Lung microvascular endothelial cell (primary cell): ENCODE measurements at places on chromosomes 2 and 18.

GRCh38 chr18:75959150-75959549 lies 531.6 kb upstream of the SMIM21 start:
- DNase-seq = no peak

DNA sequence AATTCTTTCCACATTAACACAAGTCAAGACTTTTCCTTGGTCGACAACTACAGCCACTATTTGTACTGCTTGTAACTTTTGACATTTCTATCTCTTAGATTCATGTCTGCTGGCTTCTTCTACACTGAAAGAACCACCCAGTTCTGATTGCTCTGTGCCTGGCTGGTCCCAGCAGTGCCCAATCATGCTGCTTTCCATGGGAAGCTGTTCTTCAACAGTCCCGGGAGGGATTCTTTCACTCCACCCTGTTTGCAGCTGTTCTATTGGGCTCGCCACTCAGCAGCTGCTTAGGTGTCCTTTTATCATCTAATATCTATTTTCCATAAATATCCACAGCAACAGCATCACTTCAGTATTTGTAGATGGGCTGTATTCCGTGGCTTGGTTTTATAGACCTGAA lies 471.1 kb upstream of the SMIM21 start:
- no peak for DNase-seq

DNA sequence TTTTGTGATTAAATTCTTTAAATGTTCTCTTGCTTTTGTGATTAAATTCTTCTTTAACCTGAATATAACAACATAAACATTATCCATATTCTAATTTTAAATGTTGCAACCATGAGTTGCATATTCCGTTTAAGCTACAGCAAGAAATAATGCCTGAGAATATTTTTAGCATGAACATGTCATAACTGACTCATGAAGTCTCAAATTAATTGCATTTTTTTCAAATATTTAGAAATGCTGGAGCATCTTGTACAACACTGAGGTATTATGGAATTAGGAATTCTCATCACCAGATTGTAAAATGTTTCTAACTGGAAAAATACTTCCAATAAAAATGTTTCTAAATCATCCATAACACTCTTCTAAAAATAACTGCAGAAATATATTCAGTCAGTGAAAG lies 14.7 kb downstream of the ROCK2 start:
- DNase-seq = no peak

GRCh38 chr18:54946149-54946581 lies 13.1 kb downstream of the CCDC68 start:
- DNase-seq = peak; percentile 53

DNA sequence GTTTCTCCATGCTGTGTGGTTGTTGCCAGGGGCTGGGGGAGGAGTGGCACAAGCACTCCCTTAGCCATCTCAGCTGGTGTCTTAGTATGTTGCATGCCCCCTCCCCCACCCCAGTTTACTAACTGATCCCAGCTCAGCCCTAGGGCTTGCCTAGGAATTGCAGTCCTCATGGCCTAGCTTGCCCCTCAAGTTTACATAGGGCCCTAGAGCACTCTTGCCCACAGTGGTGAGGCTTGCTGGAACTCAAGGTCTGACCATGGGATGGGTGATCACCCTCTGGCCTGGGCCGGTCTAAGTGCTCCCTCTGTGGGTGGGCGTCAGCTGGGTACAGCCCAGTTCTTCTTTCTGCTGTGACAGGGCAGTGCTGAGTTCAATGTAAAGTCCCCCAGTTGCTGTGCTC lies 156.1 kb upstream of the PIEZO2 start:
- DNase-seq = no peak

- no peak for DNase-seq
These were observed 115.5 kb upstream of the ATP8B1 start for GRCh38 chr18:57918601-57919000.

GRCh38 chr2:33069894-33070651 lies 123.3 kb downstream of the LTBP1 start:
- peak; percentile 99 for DNase-seq

DNA sequence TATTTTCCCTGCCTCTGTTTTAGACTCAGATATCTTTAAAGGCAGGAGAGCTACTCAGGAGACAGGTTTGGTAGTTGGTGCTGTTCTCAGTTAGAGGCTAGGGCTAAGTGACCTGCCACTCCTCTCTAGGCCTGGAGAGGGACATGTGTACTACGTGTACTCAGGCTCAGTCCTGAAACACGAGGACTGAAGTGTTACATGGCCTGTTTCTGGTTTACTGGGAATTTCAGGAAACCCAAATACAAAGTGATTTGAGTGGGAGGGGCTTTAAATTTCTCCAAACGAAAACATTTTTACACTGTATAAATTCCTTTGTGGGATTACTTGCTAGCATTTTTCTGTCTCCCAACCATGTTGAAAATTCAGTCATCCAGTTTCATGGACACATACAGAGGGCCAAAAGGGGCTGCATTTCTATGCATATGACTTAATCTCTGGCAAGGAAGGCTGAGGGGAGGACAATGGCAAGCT lies 343.3 kb downstream of the CYP26B1 start:
- DNase-seq = no peak

GRCh38 chr2:8441986-8442385 lies 239.9 kb upstream of the ID2 start:
- no peak for DNase-seq

GRCh38 chr18:48616484-48617255 lies 77.8 kb downstream of the CTIF start:
- no peak for DNase-seq

DNA sequence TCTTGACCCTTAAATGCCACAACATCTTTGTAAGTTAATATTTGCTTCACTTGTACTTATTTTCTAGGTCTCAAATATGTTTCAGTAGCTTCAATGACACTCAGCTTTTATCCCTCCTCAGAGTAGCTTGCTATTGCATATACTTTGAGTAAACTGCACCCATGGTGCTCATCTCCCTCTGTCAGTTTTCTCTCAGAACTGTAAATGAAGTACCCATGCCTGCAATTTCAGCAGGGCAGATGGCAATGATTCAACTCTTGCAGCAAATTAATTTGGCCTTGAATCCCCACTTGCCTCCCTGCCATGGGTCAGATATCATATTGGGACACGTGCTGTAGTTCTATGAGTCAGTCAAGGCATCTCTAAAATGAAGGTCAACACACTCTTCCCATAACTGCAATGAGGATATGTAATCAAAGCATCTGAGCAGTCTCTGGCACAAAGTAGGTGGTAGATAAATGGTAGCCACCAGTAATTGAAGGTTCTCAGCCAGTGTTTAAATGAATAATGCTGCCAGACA lies 225.8 kb downstream of the PIEZO2 start:
- no peak for DNase-seq

GRCh38 chr2:179338681-179339080 lies 74.0 kb upstream of the SESTD1 start:
- no peak for DNase-seq
